Stimulated activated memory B cell treated with anti-CD40 and anti-IgM and Interleukin-4, amounts not matched to agents 10 μg/mL and 1 μg/mL and 100 μg/mL, for 72 hours (primary cell): ENCODE measurements at places on chromosomes 6 and 20.

DNA sequence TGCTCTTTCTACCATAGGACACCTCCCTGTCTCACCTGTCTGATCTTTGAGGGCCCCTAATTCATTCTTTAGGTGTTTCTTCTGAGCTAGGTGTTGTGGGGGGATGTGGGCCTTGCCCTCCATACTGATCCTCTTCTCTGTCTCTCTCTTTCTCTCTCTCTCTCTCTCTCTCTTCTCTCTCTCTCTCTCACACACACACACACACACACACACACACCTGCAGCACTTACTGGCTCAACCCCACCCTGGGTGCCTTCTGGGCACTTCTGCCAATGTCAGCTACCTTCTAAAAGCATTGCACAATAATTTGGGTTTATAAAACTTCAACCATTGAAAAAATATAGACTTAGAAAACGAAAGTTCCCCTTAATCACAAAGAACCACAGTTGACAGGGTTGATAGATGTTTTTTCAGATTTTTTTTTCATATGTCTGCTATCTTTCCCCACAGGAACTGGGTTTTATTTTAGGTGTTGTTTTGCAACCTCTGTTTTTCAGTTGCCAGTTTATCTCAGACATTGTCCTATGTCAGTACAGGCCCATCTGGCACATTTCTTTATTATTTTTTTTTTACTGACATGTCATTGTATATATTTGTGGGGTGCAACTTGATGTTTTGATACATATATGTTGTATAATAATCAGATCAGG lies 28.1 kb downstream of the PKIG start:
- peak; percentile 25 for ATAC-seq

DNA sequence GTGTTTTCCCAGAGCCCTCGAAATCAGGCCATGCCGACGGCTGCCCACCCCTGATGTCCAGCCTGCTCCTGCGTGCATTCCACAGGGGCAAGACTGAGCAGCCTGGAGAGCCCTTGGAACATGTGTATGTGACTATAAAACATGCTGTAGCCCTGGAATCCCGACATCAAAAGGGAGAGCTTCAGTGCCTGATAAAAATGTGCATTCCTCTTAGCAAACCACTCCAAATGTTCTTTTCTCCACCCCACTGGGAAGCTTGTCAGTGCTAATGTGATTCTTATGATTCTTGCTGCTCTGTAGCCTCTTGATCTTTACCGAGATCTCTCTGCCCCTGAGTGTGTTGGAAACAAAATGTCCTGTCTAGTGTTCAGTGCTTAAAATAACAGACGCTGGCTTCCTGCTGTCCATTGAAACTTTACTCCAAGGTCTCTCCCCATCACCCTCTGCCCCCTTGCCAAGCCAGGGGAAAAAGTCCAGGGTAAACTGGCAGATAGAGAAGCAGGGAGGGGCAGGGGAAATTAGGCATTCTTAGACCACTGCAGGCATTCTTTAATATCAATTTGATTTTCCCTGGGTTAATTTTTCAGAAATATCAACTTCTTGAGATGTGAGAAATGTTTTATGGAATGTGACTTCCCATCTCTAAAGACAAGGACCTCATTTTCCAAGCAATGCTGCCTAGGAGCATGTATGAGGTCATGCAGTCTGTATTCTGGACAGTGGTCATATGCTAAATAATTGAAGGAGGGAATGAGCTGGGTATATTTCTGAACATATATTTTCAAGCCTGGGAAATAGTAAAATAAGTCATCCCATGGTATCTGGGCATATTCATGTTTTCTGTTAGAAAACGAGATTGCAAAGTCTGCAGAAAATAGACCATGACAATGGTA lies 73.8 kb upstream of the ISM1 start:
- ATAC-seq, result no peak

DNA sequence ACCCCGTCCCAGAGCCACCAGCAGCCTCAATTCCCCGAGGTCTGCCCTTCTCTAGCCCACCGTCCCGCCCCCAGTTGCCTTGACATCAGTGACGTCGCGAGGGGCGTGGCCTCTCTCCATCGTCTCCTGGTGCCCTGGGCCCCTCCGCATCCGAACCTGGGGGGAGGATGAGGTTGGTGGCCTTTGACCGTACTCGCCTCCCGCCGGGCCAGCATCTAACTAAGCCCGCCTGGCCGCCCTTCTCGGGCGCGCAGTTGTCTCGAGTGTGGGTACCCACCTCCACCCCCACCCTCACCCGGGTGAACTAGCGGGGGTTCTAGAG lies 5.5 kb upstream of the ARMC12 start:
- peak; percentile 85 for ATAC-seq

DNA sequence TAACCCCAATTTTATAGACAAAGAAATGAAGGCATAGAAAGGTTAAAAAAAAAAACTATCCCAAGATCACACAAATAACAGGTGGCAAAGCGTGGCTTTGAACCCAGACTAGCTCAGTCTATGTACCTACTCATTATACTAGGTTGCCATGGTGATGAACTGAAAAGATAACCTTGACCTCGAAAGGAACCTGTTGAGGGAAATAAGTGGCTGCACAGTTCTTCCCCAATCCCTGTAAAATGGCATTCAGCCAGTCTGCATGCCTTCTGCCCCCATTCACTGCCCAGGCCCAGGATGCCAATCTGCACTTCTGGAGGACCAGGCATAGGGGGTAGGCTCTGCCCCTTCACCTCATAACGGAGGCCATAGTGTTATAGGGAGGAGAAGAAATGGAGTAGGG lies 295.2 kb downstream of the PTPRT start:
- no peak for ATAC-seq

DNA sequence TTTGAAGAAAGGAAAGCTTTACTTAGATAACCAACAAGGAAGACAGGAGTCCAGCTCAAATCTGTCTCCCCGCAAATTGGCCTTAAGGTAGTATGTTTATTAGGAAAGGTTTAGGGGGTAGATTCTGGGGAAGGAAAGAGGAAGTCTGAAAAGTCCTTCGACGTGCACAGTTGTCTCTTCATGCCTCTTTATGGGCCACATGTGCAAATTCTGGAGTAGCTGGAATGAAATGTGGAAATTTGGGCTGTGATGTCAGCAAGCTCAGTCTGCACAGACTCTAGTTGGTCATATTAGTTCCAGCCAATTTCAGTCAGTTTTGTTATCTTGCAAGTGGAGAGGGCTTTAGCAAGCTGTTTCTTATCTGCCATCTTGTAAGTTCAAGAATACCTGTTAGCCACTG lies 50.1 kb downstream of the NUP153 start:
- ATAC-seq, result no peak

DNA sequence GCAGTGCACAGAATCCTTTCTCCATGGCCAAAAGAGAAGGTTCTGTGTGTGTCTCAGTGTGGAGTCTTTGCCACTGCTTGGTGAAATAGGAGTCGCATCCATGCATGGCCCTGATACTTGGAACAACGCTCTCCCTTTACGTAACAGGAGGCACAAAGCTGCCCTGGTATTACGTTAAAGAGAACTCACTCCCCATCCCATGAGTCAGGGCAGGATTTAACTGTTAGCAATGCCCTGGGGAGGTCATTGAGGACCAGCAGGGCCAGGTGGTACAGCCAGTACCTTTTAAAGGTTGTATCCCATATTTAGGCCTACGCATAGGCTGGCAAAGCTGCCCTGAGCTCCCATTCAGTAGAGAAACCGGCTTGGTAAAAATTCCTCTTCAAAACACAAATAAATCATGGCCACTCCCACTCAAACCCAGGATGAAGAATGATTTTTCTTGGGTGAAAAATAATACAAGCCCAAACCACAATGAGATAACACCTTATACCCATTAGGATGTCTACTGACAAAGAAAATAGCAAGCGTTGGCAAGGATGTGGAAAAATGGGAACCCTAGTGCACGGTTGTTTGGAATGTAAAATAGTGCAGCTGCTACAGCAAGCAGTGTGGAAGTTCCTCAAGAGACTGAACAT lies 37.1 kb downstream of the MYLK4 start:
- no peak for ATAC-seq

GRCh38 chr6:169326067-169326799 lies 72.6 kb upstream of the THBS2 start:
- no peak for ATAC-seq

- ATAC-seq, result no peak
These were observed 26.5 kb downstream of the VNN1 start for GRCh38 chr6:132687306-132687705.

GRCh38 chr6:14546036-14546435 lies 428.5 kb downstream of the CD83 start:
- no peak for ATAC-seq

DNA sequence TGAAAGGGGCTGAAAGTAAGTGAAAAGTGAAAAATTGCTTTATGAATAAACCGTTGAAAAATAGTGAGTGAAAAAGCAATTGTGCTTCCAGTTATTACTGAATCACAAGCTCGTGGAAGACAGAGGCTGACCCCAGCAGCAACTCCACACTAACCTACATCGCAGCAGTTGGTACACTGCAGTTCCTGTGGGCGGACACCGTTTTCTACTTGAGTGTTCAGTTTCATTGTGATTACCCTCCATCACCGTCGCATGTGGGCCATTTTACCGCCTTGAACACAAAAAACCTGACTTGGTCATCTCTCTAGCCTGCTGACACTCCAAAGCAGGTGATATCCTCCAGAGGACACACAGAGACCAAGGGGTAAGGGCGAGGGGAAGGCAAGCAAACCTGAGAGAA lies 28.4 kb downstream of the PRDM1 start:
- peak; percentile 90 for ATAC-seq

GRCh38 chr6:148835920-148836441 lies 89.2 kb downstream of the UST start:
- ATAC-seq, result peak; percentile 74

DNA sequence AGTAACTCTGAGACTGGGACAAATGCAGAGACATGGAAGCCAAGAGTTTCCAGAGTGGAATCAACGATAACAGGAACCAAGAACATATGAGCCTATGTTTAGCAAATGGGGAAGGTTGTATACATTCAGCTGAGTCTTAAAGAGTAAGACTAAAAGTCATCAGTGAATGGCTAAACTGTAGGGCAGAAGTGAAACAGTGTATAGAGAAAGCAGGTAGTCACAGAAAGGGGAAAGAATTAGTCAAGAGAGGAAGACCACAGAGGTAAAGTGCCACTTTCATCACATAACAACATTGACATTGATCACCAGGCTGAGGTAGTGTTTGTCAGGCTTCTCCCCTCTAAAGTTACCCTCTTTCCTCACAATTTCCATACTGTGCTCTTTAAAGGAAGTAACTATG lies 306.5 kb upstream of the SPTLC3 start:
- ATAC-seq, result peak; percentile 8

- ATAC-seq, result peak; percentile 96
These were observed at the start of gene MYBL2 for GRCh38 chr20:43666376-43667328. Gene MYBL2 (plus strand): TSS chr20:43667114. CDS start chr20:43667284, 170 bp downstream.

GRCh38 chr6:110476046-110476849 lies at the start of gene SLC22A16:
Gene SLC22A16 (minus strand): TSS chr6:110476613. CDS start chr6:110476574, 39 bp downstream.
- ATAC-seq, result peak; percentile 43

GRCh38 chr20:40464731-40465208 lies 224.3 kb downstream of the MAFB start:
- ATAC-seq, result no peak

DNA sequence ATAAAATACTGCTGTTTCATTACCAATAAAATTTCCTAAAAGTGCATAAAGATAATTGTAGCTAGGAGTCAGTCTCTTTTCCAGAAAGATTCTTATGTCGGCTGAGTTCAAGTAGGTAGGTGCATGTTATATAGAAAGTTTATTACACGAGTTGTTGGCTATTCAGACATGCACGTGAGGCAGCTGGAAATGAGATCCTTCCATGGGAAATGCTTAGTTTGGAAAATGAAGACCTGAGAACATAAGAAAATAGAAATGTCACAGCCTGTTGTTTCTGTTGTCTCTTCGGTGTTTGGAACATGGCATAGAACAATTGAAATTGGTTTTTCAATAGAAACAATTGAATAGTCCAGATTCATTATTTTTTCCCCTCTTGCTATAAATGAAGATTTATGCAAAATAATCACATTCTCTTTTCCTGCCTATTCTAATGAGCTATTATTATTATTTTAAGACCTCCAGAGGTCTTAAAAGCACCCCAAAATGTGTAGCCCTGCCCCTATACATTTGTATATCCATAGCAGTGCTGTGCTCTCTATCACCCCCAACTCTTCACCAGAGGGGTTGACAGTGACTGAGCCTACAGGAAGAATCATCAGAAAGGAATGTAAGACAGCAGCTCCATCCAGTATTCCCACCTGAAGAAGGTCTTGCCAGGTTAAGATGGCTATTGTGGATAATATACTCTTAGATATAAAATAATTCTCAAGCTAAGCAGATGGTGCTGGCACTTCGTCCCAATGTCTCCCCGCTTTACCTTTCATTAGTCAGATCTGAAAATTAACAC lies 82.2 kb downstream of the ZDHHC14 start:
- ATAC-seq, result no peak

- ATAC-seq, result no peak
These were observed 266.5 kb downstream of the C6orf118 start for GRCh38 chr6:165042912-165043311.

DNA sequence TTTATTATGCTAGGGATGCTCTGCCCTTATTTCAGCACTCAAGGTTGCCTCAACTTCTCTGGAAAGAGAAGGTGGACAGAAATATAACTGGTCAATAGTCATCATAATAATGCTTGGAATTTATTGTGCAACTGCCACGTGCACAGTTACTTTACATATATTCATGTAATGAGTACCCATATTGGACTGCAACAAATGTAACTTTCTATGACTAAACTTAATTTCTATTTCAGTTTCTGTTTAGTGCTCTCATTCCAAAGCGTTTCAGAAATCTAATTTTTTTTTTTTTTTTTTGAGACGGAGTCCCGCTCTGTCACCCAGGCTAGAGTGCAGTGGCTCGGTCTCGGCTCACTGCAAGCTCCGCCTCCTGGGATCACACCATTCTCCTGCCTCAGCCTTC lies 28.3 kb upstream of the CD83 start:
- peak; percentile 52 for ATAC-seq

DNA sequence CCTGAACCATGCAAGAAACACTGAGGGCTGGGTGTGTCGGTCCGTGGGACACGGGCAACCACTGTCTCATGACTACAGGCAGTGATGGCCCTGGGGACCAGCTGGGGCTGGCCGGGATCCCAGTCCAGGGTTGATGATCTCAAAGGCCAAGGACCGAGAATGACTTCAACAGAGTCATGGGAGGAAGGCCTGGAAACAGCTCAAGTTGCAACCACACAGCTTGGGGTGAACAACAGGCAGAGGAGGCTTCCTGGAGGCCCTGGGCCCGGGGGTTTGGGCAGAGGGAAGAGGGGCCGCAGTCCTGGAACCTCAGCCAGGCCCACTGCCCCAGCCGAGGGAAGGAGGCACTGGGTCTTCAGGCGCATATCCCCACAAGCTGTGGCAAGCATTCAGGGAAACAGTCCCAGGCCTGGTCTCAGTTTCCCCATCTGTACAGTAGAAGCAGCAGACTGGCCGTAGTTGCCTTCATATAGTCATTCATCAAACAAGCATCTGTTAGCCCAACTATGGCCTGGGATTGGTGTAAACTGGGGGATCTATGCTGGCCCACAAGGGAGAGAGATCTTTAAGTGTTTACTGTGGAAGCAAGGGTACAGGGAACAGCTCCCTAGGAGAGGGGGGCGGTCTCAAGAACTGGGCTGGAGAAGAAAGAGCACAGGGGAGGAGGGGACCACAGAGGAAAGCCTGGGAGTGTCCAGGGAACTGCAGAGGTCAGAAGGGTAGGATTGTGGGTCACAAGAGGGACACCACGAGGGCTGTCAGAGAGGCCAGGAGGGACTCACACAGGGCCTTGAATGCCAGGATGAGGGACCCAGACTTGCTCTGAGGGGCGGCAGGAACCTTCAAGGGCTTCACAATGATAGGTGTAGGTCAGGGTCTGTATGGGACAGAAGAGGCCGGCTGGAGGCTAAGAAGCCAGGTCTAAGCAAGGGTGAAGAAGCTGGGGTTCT lies 2.1 kb downstream of the MYL9 start:
- no peak for ATAC-seq
